ENCODE measurements at places on chromosomes 7 and 10.

DNA sequence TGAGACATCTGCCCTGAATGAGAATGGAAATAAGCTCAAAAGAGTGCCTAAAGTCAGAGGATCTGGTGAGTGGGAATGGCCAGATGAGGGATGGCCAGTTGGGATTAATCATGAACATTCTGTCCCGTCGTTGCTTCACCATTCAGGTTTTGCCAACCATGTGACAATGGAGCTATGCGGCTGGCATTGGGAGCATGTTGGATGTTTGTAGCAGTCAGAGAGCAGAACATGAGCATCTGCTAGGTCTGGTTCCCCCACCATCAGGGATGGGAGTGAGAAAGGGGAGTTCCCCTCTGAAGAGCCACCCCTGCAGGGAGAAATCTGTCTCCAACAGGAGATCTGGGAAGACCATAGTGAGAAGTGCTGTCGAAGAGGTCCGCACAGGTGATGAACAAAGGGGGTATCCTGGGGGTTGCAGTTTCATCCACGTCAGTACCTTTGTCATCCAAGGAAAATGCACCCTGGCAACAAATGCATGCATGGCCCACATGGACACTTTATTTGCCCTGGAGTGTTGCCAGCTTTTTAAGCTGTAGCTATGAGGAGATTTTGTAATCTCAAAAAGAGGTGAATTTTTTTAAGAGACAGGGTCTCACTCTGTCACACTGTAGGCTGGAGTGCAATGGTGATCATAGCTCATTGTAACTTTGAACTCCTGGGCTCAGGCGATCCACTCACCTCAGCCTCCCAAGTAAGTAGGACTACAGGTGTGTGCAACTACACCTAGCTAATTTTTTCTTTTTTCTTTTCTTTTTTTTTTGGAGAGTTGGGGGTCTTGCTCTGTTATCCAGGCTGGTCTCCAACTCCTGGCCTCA is 190.2 kb downstream of the CAMK1D start:
- H3K36me3 ChIP-seq = no peaks in the 10 kb centered on the region
- H3K27ac ChIP-seq = no peak overlapping the region
- H3K4me1 ChIP-seq = peaks cover 9% of the 10 kb centered on the region
- DNase-seq = peak; percentile 49
- H3K4me3 ChIP-seq = no peak overlapping the region

DNA sequence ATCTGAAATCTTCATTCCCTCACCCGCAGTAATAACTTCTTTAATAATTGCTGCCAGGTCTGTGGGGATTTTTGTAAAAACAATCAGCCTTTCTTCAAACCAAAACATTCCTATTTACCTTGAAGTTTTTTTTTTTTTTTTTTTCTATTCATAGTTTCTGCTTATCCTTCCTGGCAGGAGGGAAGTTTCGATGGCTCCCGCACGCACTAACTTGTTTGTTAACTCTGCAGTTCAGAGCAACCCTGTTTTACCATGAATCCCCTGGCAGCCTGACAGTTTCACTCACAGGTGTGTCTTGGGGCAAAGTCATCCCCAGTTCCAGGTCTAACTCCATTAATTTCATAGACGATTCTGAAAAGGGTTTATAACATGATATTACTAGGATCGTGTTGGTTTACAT is 149.3 kb downstream of the KLF6 start:
- no peaks in the 10 kb centered on the region for H3K27me3 ChIP-seq
- no peak overlapping the region for H3K27ac ChIP-seq
- no peak overlapping the region for H3K4me3 ChIP-seq
- no peak for DNase-seq

GRCh38 chr10:86366033-86366901 is at the start of gene GRID1:
GRID1 (minus strand) TSS chr10:86366795.
- H3K27me3 ChIP-seq = peaks cover 30% of the 10 kb centered on the region
- peak within 1 kb of the TSS; percentile 45 for H3K4me3 ChIP-seq
- H3K4me1 ChIP-seq = peaks cover 50% of the 10 kb centered on the region
- peak; percentile 36 for DNase-seq
- H3K27ac ChIP-seq = peak within 1 kb of the TSS; percentile 80

DNA sequence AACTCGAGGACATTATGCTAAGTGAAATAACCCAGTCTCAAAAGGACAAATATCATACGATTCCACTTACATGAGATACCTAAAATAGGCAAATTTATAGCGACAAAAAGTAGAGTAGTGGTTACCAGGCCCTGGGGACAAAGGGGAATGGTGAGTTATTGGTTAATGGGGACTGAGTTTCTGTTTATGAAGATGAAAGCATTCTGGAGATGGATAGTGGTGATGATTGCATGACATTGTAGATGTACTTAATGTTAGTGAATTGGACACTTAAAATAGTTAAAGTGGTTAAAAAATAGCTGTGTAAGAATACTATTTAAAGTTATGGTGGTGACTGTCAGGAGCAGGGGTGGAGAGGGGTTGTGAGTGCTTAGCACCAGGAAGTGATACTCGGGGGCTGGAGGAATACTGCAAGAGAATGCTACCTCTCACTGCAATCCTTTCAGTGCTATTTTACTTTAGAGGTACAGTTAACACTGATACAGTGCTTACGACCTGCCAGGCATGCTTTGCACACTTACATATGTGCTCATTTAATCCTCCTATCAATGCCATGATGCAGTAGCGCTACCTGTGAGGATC is 16.7 kb upstream of the TEX36 start:
- DNase-seq = no peak
- H3K36me3 ChIP-seq = no peaks in the 10 kb centered on the region
- H3K4me1 ChIP-seq = no peaks in the 10 kb centered on the region
- no peaks in the 10 kb centered on the region for H3K27me3 ChIP-seq
- H3K4me3 ChIP-seq = no peak overlapping the region

GRCh38 chr10:33137356-33138005 is 179.5 kb upstream of the ITGB1 start:
- H3K27me3 ChIP-seq = no peaks in the 10 kb centered on the region
- H3K4me3 ChIP-seq = no peak overlapping the region
- DNase-seq = no peak
- no peaks in the 10 kb centered on the region for H3K4me1 ChIP-seq
- no peaks in the 10 kb centered on the region for H3K36me3 ChIP-seq

- no peak overlapping the region for H3K27ac ChIP-seq
- H3K4me3 ChIP-seq = peak overlapping the region; percentile 91
- peaks cover 16% of the 10 kb centered on the region for H3K36me3 ChIP-seq
- DNase-seq = no peak
- H3K27me3 ChIP-seq = no peaks in the 10 kb centered on the region
Measured at GRCh38 chr10:132330486-132330833, 1.5 kb upstream of the LRRC27 start.

GRCh38 chr10:43055217-43055616 is 21.7 kb upstream of the RET start:
- no peaks in the 10 kb centered on the region for H3K36me3 ChIP-seq
- no peak overlapping the region for H3K4me3 ChIP-seq
- peaks cover 8% of the 10 kb centered on the region for H3K4me1 ChIP-seq
- no peaks in the 10 kb centered on the region for H3K27me3 ChIP-seq
- no peak for DNase-seq
- H3K27ac ChIP-seq = no peak overlapping the region

- H3K4me1 ChIP-seq = peaks cover 11% of the 10 kb centered on the region
- H3K27ac ChIP-seq = no peak overlapping the region
- no peaks in the 10 kb centered on the region for H3K36me3 ChIP-seq
Measured at GRCh38 chr10:112797197-112797596, 152.8 kb upstream of the TCF7L2 start.

DNA sequence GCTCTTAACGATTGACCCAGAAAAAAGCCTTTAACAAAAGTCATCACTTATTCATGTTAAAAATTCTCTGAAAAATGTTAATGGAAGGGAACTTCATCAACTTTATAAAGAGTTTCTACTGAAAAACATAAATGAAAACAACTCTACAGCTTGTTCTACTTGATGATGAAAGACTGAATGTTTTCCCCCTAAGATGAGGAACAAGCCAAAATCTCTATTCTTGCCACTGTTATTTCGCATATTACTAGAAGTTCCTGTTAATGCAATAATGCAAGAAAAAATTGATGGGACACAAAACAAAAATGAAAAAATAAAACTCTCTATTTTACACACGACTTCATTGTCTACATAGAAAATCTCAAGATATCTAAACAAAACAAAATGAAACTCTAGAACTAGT is 249.8 kb upstream of the AKR1E2 start:
- DNase-seq = no peak
- no peaks in the 10 kb centered on the region for H3K36me3 ChIP-seq
- H3K4me1 ChIP-seq = no peaks in the 10 kb centered on the region
- H3K27ac ChIP-seq = no peak overlapping the region

DNA sequence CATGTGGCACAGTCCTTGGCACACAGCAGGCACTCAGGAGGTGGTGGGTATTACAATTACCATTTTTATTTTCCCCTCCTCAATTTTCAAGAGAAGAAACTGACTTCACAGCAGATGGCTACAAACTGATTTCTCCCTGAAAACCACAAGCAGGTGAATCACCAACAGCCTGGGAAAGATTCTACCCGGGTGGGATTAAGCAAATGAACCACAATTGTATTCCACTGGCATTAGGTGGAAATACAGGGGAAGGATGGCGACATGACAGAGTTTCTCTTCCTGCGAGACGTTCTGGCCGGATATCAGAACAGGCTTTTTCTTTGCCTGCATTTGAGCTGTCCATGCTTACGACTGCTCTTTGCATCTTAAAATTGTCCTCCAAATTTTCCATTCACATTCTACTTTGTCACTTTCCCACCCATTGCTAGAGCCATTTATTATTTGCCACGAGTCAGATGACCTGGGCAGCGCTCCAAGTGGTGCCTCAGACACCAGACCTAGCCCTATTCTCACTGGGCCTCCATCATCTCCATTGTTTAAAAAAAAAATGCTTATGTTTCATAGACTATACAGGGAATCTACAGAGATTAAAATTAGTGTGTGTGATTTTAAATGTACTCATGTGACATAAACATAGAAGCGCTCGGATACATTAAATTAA is 4.6 kb downstream of the DENND11 start:
- DNase-seq = no peak
- H3K4me3 ChIP-seq = no peak overlapping the region
- H3K27me3 ChIP-seq = no peaks in the 10 kb centered on the region
- H3K4me1 ChIP-seq = peaks cover 28% of the 10 kb centered on the region
- H3K36me3 ChIP-seq = no peaks in the 10 kb centered on the region

GRCh38 chr7:69764147-69764546 is 165.9 kb downstream of the AUTS2 start:
- no peaks in the 10 kb centered on the region for H3K4me1 ChIP-seq
- H3K36me3 ChIP-seq = no peaks in the 10 kb centered on the region
- no peak overlapping the region for H3K4me3 ChIP-seq
- no peaks in the 10 kb centered on the region for H3K27me3 ChIP-seq
- no peak for DNase-seq

DNA sequence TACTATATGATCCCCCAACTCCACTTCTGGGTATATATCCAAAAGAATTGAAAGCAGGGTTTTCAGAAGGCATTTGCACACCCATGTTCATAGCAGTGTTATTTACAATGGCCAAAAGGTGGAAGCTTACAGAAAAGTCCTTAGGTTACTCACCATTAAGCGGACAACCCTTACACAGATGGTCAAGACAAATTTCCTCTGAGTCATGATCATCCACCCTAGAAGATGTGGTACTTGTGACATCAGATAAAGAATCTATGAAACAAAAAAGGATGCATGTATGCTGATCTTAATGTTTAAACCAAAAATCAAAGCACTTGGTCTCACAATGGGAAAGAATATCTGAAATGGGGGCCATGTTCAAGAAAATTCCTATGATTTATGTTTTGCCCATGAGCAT is 31.1 kb downstream of the ZC3HAV1 start:
- H3K27me3 ChIP-seq = no peaks in the 10 kb centered on the region
- no peak overlapping the region for H3K27ac ChIP-seq
- no peak for DNase-seq
- H3K4me1 ChIP-seq = peaks cover 5% of the 10 kb centered on the region

DNA sequence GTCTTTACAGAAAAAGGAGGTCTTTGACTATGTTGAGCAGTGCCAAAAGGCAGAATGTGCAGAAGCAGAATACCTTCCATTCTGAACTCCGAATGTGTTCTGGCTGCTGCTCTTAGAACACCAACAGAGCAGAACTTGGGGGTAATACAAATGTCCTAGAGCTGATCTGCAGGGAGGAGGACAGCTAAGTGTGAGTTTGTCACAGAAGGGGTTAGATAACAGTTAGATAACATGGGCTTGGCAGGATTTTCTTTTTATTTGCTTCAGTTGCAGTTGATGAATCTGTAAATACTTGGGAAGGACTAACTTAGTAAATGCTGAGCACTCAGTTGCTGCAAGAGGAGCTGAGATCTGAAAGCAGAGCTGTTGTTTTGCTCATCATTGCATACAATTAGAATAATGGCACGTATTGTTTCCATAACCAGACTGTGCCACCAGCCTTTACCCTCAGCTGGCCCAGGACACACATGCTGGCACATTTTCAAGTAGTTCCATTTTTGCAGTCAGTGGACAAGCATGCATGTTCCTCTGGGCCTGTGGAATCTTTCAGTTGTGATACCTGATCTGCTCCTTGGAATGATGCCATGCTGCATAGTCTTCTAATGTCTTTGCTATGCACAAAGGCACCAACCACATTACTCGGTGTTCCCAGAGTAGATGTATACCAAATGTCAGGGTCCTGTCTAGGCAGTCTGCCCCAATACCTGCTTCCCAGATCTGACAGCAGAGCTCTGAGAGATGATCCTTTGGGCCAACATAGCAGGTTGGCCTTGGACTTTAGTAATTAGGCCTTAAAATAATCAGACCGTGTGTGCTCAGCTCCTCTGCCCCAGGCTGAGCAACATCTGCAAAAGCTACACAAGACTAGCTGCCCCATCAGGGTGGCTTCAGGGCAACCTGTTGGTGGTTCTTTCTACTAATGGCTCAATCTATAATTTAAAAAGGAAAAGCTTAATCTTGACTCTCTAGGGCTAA is 55.7 kb downstream of the GSDME start:
- peaks cover 16% of the 10 kb centered on the region for H3K36me3 ChIP-seq
- H3K4me1 ChIP-seq = peaks cover 40% of the 10 kb centered on the region
- no peak for DNase-seq
- H3K4me3 ChIP-seq = no peak overlapping the region
- no peaks in the 10 kb centered on the region for H3K27me3 ChIP-seq
- H3K27ac ChIP-seq = peak overlapping the region; percentile 33

DNA sequence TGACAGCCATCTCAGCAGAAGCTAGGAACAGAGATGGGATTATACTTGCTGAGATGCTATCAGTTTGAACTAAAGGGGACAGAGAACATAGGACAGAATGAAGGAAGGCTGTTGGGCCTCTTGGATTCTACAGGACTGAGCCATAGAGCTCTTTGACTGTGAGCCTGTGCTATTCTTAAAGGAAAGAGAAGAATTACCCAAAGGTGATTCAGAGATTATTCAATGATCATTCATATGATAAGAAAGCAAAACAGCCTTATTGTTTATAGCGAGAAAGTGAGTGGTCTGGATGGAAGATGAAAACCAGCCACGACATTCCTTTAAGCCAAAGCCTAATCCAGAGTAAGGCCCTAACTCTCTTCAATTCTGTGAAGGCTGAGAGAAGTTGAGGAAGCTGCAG is 69.7 kb upstream of the NEUROD6 start:
- no peak for DNase-seq
- no peak overlapping the region for H3K4me3 ChIP-seq
- no peaks in the 10 kb centered on the region for H3K36me3 ChIP-seq
- H3K4me1 ChIP-seq = no peaks in the 10 kb centered on the region
